Activated CD4-positive, alpha-beta T cell treated with anti-CD3 and anti-CD28 coated beads, Interleukin-2, amount 10 ng/mL, durations not matched to agents 7 days and 5 days (primary cell): ENCODE measurements at places on chromosomes 11 and 22. TPM values are rescaled to one million over a fixed set of nuclear protein-coding genes. Genes with fewer than 3 reads are reported as not detected.

C22orf31 gene
- total RNA-seq = not detected

GRCh38 chr11:46105134-46105628 is 16.1 kb downstream of the PHF21A start:
- H3K27ac ChIP-seq = no peak overlapping the region
- H3K36me3 ChIP-seq = peaks cover 3% of the 10 kb centered on the region
- DNase-seq = no peak
- no peak overlapping the region for H3K4me3 ChIP-seq
- H3K4me1 ChIP-seq = peaks cover 21% of the 10 kb centered on the region

GRCh38 chr11:126034039-126034932 is 28.4 kb downstream of the CDON start:
- peaks cover 17% of the 10 kb centered on the region for H3K27me3 ChIP-seq
- no peak overlapping the region for H3K4me3 ChIP-seq
- no peak overlapping the region for H3K27ac ChIP-seq
- DNase-seq = no peak
- H3K36me3 ChIP-seq = no peaks in the 10 kb centered on the region

KIRREL3 gene
- total RNA-seq = not detected

DNA sequence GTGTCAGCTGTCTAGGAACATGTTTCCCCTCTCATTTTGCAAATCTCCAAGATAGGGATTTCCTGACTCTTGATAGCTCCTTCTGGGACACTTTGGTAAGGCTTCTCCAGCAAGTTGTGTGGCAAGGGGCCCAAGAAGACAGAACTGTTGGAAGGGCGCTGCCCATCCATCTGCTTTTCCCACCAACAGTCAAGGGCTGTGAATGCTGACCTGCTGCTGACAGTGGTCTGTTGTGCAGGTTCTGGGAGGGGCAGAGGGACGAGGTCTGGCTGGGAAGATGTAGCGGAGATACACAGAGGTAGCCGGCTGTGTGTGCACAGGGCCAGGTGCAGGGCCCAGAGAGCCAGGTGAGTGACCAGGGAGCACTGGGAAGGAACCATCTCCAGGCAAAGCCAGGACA is 12.2 kb downstream of the BCR start:
- H3K36me3 ChIP-seq = peaks cover 3% of the 10 kb centered on the region
- no peak overlapping the region for H3K4me3 ChIP-seq
- DNase-seq = no peak
- no peak overlapping the region for H3K27ac ChIP-seq
- H3K4me1 ChIP-seq = peaks cover 9% of the 10 kb centered on the region
- H3K27me3 ChIP-seq = no peaks in the 10 kb centered on the region

DEUP1 gene
- not detected for total RNA-seq

ANO9 gene
- 88.2 TPM for total RNA-seq

DNA sequence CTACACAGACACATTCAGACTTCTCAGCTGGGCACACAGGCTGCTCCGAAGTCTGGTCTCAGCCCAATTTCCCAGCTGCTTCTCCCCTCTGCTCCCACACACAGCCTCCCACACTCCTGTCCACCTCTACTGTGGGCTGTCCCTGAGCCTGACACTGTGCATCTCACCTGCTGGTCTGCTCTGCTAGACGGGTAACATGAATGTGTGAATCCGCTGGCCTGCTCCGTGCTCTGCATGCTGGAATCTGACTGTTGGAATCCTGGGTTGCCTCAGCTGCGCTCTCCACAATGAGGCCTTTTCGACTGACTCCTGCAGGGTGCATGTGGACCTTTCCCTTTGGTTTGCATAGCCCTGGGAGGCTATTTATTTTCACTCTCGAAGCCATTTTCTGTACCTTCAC is 489.5 kb upstream of the B3GAT1 start:
- peaks cover 8% of the 10 kb centered on the region for H3K27me3 ChIP-seq
- H3K27ac ChIP-seq = no peak overlapping the region
- DNase-seq = no peak
- no peaks in the 10 kb centered on the region for H3K4me1 ChIP-seq
- H3K4me3 ChIP-seq = no peak overlapping the region

DNA sequence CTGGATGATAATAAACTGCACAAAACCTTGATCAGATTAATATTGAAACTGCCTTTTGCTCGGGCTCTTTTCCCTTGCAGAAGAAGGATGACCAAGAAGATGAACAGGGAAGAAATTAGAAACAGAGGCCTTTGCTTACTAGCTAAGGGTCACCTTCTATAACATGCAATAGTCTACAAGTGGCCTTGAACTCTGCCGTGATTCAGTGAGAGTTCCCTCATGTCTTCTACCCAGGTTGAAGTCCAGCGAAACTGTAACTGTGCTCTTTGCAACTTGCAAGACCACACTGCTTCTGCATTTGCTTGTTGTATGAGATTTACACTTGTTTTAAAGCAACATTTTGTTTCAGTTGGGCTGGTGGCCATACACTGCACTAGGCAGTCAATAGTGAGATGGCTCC is 108.4 kb downstream of the IGLL1 start:
- DNase-seq = no peak
- H3K4me3 ChIP-seq = no peak overlapping the region
- H3K36me3 ChIP-seq = no peaks in the 10 kb centered on the region
- H3K4me1 ChIP-seq = no peaks in the 10 kb centered on the region
- no peak overlapping the region for H3K27ac ChIP-seq

GRCh38 chr22:46022881-46023512 is 46.0 kb upstream of the WNT7B start:
- peaks cover 34% of the 10 kb centered on the region for H3K27me3 ChIP-seq
- no peak overlapping the region for H3K4me3 ChIP-seq
- no peak overlapping the region for H3K27ac ChIP-seq
- peaks cover 4% of the 10 kb centered on the region for H3K4me1 ChIP-seq
- DNase-seq = no peak

SEZ6L gene
- not detected for total RNA-seq

DNA sequence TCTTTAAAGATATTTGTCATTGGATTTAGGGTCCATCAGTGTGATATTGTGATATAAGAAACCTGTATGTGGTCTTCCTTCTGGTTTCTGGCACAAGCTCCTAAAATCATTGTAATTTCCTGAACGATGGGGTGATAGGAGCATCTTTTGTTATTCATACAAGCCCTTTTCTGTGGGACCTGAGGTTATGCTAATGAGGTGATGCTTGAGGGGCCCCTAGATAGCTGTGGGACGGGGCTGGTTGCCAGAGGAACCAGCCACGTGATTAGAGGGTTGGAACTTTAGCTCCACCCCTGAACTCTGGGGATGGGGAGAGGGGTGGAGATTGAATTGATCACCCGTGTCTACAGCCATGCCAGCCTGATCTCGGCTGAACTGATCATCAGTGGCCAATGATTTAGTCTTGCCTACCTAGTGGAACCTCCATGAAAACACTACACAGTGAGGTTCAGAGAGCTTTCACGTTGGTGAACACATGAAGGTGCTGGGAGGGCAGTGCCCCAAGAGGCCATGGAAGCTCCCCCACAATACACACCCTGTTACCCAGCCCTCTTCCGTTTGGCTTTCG is 62.8 kb downstream of the BCR start:
- peak overlapping the region; percentile 50 for H3K4me3 ChIP-seq
- DNase-seq = peak; percentile 80
- H3K36me3 ChIP-seq = peaks cover 5% of the 10 kb centered on the region
- no peaks in the 10 kb centered on the region for H3K27me3 ChIP-seq
- H3K4me1 ChIP-seq = peaks cover 77% of the 10 kb centered on the region

- H3K4me3 ChIP-seq = no peak overlapping the region
- no peak for DNase-seq
- no peak overlapping the region for H3K27ac ChIP-seq
- no peaks in the 10 kb centered on the region for H3K36me3 ChIP-seq
- H3K4me1 ChIP-seq = peaks cover 21% of the 10 kb centered on the region
Observed at GRCh38 chr11:46246521-46246920, 30.9 kb upstream of the CREB3L1 start.

STARD10 gene
- 4.5 TPM for total RNA-seq

- DNase-seq = no peak
- no peaks in the 10 kb centered on the region for H3K36me3 ChIP-seq
- H3K27me3 ChIP-seq = no peaks in the 10 kb centered on the region
- no peak overlapping the region for H3K27ac ChIP-seq
- H3K4me1 ChIP-seq = no peaks in the 10 kb centered on the region
Observed at GRCh38 chr22:35192129-35192918, 65.0 kb upstream of the HMGXB4 start.

DNA sequence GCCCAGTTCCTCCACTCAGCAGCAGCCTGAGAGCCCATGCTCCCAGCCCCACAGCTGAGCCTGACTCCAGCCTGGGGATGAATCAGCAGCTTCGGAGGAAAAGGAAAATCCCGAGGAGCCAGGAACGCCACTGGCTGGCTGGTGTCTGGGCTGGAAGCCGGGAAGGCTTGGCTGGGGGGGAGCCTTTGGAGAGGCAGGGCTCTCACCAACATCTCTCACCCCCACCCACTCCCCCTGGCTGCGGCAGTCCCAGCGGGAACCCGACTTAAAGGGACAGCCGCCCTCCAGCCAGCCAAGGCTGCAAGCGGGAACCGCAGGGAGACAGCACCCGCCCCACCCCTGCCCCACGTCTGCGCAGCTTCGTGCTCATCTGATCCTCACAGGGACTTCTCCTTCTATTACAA is 28.4 kb downstream of the KIAA0930 start:
- no peaks in the 10 kb centered on the region for H3K27me3 ChIP-seq
- no peak overlapping the region for H3K4me3 ChIP-seq
- DNase-seq = no peak
- no peaks in the 10 kb centered on the region for H3K36me3 ChIP-seq

GRCh38 chr11:20111871-20112270 is 48.4 kb downstream of the DBX1 start:
- no peaks in the 10 kb centered on the region for H3K27me3 ChIP-seq
- no peak overlapping the region for H3K27ac ChIP-seq
- H3K4me3 ChIP-seq = no peak overlapping the region
- peaks cover 4% of the 10 kb centered on the region for H3K4me1 ChIP-seq
- no peak for DNase-seq

DNA sequence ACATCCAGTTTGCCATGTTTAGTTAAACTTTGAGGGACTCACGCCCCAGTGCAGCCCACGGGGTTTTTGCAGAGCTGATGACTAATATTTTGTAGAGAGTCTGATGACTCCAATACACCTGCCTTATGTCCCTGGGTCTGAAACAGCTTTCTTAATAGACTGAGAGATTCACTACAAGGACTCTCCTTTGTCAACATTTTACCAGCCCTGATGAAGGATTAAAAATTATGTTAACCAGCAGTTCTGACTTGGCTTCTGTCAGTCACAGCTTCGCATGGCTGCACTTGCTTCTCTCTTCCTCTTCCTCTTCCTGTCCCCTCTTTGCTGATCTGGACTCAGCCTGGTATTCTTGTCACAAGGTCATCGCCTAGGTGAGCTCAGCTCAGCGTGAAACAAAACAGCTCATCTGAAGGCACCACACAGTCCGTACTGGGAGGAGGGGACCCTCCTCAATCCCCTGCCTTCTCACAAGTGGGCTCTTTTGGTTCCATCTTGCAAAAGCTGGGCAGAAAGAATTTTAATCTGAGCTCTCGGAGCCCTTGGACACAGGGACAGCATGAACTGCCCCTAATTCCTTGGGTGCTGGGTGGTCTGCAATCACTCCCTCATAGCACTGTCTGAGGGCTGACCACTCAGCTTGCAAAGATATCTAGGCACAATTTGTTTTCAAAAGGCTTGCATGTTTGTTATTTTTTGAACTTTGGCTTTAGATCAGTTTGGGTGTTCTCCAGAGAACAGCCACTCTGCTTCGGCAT is 38.1 kb upstream of the POU2AF1 start:
- H3K4me1 ChIP-seq = peaks cover 48% of the 10 kb centered on the region
- no peaks in the 10 kb centered on the region for H3K27me3 ChIP-seq
- peak overlapping the region; percentile 84 for H3K27ac ChIP-seq

KDELR3 gene
- 0.23 TPM for total RNA-seq

SOX10 gene
- not detected for total RNA-seq

DDI1 gene
- not detected for total RNA-seq
